NCI-H1930 (cell line): ENCODE measurements at places on chromosomes 11 and 22.

- DNase-seq, result no peak
These were observed 52.4 kb downstream of the DSCAML1 start for GRCh38 chr11:117744471-117745150.

DNA sequence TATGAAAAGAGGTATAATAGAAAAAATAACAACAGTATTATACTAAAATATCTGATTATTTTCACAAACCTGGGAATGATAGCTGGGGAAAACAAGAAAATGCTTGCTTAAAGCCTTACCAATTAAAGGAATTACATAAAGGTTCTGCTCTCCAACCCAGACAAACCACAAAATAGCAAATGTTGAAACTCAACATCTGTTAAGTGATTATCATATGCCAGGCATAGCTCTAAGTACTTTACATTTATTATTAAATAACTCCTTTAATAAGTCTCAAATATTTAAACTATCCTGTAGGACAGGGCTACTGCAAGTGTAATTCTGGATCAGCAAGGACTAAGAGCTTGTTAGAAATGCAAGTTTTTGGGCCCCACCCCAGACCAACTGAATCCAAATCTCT is 20.1 kb downstream of the OR10A6 start:
- DNase-seq, result no peak

GRCh38 chr11:73760135-73760678 is 667 bp downstream of the RAB6A start:
- no peak for DNase-seq

GRCh38 chr11:94218372-94218771 is 86.0 kb upstream of the IZUMO1R start:
- no peak for DNase-seq

GRCh38 chr22:33002035-33002434 is 56.1 kb downstream of the SYN3 start:
- no peak for DNase-seq

GRCh38 chr22:30643055-30643875 is 7.7 kb downstream of the SLC35E4 start:
- no peak for DNase-seq
